Liver (tissue), 10 donors: ENCODE measurements at places on chromosomes 3 and 15. TPM values are rescaled to one million over a fixed set of nuclear protein-coding genes. Genes with fewer than 3 reads are reported as not detected.

DNA sequence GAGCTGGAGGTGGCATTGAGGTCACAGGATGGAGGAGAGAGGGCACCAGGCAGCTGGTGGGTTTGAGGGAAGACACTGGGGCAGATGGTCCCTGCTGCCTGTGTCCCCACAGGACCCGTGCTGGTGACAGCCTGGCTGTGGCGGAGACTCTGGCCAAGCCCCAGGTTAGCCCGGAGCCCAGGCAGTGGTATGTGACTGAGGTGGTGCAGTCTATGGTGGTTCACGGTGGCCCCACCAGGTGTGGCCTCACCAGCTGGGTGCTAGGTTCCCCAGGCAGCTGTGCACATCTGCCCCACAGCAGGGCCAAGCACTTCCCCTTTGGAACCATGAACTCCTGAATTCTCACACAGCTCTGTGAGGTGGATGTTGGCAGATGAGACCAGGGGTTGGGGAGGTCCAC, 15.4 kb downstream of the PLXNA1 start:
- no peaks in the 10 kb centered on the region for H3K4me1 ChIP-seq
- H3K36me3 ChIP-seq: no peaks in the 10 kb centered on the region
- no peak for DNase-seq
- H3K27ac ChIP-seq: no peak overlapping the region

GRCh38 chr3:197802779-197803459, 11.9 kb downstream of the LRCH3 start:
- H3K4me3 ChIP-seq: no peak overlapping the region
- H3K4me1 ChIP-seq: no peaks in the 10 kb centered on the region
- H3K36me3 ChIP-seq: no peaks in the 10 kb centered on the region

- no peak overlapping the region for H3K27ac ChIP-seq
- H3K36me3 ChIP-seq: no peaks in the 10 kb centered on the region
- H3K4me1 ChIP-seq: no peaks in the 10 kb centered on the region
- no peak overlapping the region for H3K4me3 ChIP-seq
- no peak for DNase-seq
These were observed 100.3 kb upstream of the TPRG1 start for GRCh38 chr3:189071446-189071845.

The XCR1 gene
- 0.03 TPM for polyA plus RNA-seq

The ESYT3 gene
- 0.07 TPM for polyA plus RNA-seq
